Activated T-helper 9 cell treated with anti-CD3 and anti-CD28 coated beads, Interleukin-2, amount 50 U/mL, for 16 hours (primary cell): ENCODE measurements at places on chromosomes 13 and 19.

- DNase-seq: no peak
These were observed 72.3 kb upstream of the UQCRFS1 start for GRCh38 chr19:29285187-29285687.

DNA sequence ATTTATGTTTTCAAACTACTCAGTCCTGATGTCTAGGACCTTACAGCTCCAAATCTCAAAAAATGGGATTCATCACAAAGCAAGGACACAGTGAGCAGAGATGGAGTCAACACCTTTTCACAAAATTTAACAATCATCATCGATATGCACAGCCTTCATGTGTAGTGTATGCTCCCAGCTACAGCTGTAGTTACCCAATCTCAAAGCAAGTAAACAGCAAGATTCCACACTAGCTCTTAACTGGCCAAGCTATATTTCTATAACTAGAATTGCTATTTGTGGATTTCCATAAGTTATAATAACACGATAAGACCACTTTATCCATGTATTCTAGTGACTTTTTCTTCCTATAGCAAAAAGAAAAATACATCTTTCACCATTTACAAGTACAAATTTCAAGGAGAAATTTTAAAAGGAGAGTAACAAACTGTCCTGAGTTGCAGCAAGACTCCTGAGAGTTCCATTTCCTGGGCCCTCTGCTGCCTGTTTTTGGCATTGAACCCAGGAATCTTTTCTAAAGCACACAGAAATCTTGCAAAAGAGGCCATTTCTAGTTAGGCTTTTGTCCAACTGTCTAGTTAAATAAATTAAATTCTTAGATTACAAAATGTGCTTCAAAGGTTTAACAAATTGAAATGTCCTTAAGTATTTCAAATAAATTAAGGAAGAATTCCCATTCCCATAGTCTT, 460.6 kb downstream of the FGF14 start:
- no peak for DNase-seq

DNA sequence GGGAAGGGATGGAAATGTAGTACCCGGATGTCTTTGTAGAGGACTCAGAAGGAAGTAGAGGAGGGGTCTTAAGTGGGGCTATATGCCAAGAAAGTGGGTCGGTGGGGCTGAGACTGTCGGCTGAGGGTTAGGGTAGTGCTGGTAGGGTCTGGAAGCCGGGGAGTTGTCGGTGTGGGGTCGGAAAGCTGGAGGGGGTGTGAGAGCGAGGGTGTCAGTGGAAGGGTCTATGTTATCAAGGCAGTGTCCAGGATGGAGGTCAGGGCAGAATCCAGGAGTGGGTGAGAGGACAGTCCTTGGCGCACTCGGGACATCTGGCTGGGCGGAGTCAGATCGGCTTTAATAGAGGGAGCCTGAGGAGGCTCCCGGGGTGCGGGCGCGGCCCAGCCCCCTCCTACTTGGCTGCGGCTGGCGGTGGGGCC, 1.7 kb downstream of the HSPB6 start:
- no peak for DNase-seq

GRCh38 chr13:96422002-96422401, 332.1 kb downstream of the HS6ST3 start:
- no peak for DNase-seq

GRCh38 chr19:3224346-3225168, at the start of gene CELF5:
Gene CELF5, plus strand, starts transcription at chr19:3224661. Its CDS starts 79 bp downstream, at chr19:3224740.
- peak; percentile 49 for DNase-seq

- no peak for DNase-seq
These were observed 22.2 kb downstream of the FAM187B start for GRCh38 chr19:35206379-35206778.

GRCh38 chr13:101116826-101117225, 299.5 kb downstream of the NALCN start:
- no peak for DNase-seq

- DNase-seq: no peak
These were observed 558.2 kb downstream of the SLITRK6 start for GRCh38 chr13:85241060-85241459.

- no peak for DNase-seq
These were observed 400.5 kb upstream of the SLC10A2 start for GRCh38 chr13:103466761-103467160.

DNA sequence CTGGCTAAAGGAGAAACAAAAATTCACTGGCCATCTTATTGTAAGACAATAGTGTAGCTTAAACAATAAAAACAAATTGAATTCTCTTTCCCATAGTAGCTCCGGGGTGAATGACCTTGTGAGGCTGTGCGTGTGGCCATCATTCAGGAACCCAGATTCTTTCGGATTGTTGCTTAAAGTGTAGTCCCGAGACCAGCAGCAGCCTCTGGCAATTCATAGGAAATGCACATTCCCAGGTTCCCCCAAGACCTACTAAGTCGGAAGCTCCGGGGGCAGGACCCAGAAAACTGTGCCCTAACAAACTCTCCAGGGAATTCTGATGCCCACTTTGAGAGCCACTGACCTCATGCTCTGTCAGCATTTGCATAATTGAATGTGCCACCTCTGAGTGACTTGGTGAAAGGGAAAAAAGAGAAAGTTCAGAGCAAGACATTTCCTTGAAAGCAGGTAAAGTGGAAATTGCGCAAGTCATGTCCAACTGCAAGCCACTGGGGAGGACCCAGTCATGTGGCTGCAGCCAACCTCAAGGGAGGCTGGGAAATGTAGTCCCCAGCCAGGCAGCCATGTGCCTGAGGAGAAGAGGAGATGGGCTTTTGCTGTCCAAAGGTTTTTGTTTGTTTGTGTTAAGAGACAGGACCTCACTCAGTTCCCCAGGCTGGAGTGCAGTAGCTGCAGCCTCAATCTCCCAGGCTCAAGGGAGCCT, 50.7 kb upstream of the PNMA8B start:
- DNase-seq: no peak

DNA sequence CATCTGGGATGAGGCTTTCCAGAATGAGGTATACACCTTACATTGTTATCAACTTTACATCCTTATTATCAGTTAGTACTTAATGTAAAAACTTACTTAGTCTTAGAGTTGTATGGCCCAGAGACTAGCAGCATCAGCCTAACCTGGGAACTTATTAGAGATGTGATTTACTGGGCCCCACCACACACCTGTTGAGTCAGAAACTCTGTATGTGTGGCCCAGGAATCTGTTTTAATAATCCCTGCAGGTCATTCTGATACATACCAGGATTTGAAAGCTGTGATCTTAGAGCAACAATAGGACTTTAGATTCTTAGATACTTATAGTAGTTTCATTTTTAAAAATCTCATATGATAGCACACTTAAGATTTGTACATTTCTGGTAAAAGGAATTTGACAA, 17.4 kb downstream of the FNDC3A start:
- no peak for DNase-seq

DNA sequence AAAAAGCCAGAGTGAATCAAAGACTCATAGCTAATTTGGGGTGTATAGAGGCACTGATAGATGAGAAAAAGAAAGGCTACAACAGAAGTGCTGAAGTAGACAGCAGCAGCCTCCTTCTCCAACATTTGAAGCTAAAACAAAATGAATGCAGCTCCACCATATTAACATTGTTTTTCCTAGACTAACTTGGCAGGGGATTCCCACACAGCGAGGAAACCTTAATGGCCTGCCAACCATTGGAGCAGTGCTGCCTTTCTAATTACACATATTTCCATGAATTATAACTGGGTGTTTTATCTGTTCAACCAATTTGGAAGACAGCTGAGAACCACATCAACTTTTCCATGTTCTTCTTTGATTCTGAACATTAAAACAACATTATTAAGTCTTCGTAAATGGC, 478.6 kb downstream of the LIG4 start:
- no peak for DNase-seq

GRCh38 chr13:103772576-103772975, 706.4 kb upstream of the SLC10A2 start:
- no peak for DNase-seq
